ENCODE measurements at places on chromosomes 7 and 10.

DNA sequence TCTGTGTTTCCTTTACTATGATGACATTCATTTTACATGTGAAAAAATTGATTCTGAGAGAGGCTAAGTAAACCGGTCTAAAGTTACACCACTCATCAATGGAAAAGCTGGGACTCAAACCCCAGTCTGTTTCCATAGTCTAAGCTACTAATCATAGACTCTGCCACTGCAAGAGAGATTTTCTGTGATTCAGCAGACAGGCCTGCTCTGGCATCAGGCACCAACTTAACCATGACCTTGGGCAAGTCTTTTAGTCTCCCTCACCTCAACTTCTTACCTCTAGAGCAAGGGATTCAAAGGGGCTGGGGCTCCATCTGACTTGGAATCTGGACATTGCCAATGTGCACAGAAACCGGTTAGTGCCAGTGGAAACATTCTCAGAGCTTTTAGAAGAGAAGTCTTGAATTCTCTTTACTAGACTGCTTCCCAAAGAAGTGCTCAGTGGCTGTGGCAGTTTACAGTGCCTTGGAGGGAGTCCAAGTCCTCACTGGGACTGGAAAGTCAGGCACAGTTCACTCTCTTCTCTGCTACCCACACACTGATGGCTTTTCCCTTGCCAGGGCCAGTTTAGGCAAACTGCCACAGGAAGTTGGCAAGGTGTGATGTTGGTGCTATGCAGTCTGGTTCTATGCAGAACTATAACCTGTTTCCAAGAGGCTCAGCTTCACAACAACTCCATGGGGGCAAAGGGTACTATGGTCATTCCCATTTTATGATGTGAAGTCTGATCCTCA, 4.5 kb upstream of the BLNK start:
- DNase-seq, result no peak

GRCh38 chr10:33155720-33156638, 178.5 kb downstream of the NRP1 start:
- DNase-seq, result no peak

DNA sequence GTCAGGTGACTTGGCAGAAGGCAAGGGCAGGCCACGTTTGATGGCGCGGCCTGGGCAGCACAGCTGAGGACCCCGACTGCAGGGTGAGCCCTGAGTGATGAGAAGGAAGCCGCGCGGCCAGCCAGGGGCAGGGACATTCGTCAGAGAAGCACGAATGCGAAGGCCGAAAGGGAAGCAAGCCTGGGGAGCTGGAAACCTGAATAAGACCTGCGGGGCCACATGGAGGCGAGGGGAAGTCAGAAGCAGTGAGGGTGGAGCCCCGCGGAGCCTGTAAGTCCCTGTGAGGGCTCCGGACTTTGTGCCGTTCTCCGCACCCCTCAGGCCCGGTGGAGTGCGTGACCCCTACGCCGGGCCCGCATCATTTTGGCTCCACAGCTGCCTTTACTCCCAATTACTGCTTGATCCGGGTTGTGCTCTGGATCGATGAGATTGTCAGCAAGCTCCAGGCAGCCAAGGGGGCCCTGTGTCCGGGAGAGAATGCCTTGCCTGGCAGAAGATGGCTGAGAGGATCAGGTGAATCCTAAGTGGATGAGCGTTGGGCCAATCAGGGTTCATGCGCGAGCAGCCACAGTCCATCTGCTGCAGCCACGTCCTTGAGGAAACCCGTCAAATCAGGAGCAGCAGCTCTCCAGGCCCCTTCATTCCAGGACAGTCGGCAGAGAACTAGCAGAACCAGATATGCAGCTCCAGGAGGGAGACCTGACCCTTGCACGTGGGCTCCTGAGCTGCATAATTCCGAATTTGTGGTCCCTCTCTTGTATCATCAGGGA, 293.3 kb upstream of the SHH start:
- no peak for DNase-seq

DNA sequence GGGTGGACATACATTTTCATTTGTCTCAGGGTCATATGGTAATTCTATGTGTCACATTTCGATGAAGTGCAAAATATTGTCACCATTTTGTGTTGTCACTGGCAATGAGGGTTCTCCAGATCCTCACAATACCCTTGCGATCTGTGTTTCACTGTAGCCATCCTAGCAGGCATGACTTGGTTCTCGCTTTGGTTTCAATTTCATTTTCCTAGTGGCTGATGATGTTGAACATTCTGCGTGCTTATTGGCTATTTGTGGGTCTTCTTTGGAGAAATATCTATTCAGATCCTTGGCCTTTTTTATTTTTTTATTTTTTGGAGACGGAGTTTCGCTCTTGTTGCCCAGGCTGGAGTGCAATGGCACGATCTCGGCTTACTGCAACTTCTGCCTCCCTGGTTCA, 24.8 kb upstream of the MNX1 start:
- no peak for DNase-seq

DNA sequence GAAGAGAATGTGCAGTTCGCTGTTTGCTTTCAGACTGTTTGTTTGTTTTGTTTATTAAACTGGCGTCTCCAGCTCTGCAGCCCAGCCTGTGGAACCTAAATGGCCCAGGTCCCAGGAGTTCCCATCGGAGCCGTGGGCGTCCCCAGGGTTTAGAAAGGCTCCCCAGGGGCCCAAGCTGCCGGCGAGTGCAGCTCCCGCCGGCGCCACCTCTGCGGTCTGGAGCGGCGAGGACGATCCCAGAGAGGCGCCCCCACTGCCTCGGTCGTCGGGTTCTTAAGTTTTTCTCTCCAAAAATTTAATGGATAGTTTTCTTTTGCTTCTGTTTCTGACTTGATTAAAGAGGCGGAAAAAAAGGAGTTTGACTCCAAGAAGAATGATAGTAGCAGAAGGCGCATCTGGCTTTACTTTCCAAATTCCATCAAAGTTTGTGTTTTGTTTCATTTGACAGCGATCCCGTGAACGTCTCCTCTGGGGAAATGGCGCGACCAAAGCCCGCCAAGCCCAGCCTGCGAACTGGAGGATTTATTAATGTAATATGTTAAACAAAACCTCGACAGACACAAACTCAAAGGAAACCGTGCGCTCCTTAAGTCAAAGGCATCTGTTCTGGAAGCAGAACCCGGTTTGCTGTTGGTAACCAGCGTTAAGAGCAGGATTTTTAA, 718 bp upstream of the FZD1 start:
- DNase-seq, result no peak

Data from stimulated activated CD8-positive, alpha-beta memory T cell treated with anti-CD3 and anti-CD28 coated beads, Interleukin-15, amount 100 ng/mL, for 4 hours (primary cell).